Activated CD4-positive, alpha-beta T cell treated with anti-CD3 and anti-CD28 coated beads, Interleukin-2, amount 50 U/mL, for 48 hours (primary cell): ENCODE measurements at places on chromosomes 7 and 10.

- no peak for DNase-seq
Observed at GRCh38 chr7:153081496-153081895, 321.9 kb downstream of the ACTR3B start.

- no peak for DNase-seq
Observed at GRCh38 chr10:77305650-77306632, 331.7 kb downstream of the KCNMA1 start.

GRCh38 chr7:22564511-22565045 lies 64.6 kb upstream of the STEAP1B start:
- DNase-seq, result no peak

GRCh38 chr10:11608159-11609013 lies 3.1 kb downstream of the USP6NL start:
- no peak for DNase-seq

GRCh38 chr10:96578633-96579032 lies 8.2 kb downstream of the TM9SF3 start:
- no peak for DNase-seq

DNA sequence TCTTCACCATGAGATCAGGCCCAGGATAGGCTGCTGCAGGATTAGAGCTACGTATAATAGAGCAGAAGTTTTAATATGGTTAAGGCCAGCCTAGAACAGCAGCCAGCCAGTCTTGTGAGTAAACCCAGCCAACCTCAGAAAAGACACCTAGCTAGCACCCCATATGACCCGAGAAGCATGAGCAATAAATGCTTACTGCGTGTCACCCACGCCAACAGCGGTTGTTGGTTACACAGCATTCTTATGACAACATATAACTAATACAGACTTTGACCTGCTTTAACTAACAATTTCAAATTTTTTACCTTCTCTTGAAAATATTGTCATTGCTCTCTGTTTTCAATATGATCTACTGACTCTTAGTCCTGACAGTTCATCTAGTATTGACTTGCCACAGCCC lies 105.7 kb downstream of the HBP1 start:
- DNase-seq, result no peak

- no peak for DNase-seq
Observed at GRCh38 chr7:48009257-48009656, 19.6 kb downstream of the SUN3 start.

- DNase-seq, result no peak
Observed at GRCh38 chr7:49481075-49481474, 292.4 kb upstream of the VWC2 start.

GRCh38 chr7:45435846-45436245 lies 138.3 kb upstream of the ADCY1 start:
- DNase-seq, result no peak
